ENCODE measurements at places on chromosomes 13 and 19.
A peak's percentile ranks its signal among the peaks of the same experiment; 100 is the strongest.

DNA sequence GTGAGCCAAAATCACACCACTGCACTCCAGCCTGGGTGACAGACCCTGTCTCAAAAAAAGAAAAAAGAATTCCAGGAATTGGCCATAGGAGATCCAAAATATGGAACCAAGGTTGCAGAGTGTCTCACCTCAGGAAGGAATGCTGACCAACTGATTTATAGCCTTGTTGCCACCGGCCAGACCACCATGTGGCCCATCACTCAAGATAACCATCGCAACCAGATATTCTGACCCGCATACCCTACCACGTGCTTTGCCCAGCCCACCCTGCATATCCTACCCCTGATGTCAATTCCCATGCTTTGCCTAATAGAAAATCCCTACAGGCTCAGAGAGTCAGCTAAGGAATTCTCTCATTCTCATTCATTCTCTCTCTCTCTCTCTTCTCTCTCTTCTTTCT, 95.1 kb upstream of the DOCK9 start:
- no peak for DNase-seq

- no peak for DNase-seq
These were observed 8.7 kb upstream of the ZNF444 start for GRCh38 chr19:56132316-56132822.

GRCh38 chr19:24051516-24051915, 35.5 kb upstream of the ZNF254 start:
- no peak for DNase-seq

GRCh38 chr19:3516675-3517207, 10.6 kb downstream of the FZR1 start:
- DNase-seq: peak; percentile 19

GRCh38 chr19:40424637-40425449, 949 bp downstream of the SERTAD1 start:
- peak; percentile 24 for DNase-seq

GRCh38 chr13:76942363-76942762, 5.9 kb upstream of the ACOD1 start:
- DNase-seq: no peak

DNA sequence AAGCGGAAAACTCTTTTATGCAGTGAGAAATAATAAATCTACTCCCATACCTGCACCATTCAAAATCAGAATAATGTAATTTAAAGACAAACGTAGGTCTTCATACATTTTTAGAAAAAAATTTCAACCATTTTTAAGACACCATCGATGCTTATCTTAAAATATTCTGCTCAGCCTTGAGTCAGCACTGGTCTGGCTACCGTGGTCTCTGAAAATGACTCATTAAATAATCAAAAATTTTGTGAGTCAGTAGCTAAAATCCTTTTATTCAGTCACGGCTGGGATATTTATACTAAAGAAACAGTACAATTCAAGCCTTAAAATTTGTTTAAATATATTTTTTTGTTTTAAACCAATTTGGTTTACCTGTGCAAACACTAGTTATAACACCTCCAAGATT, 2862.8 kb upstream of the PCDH20 start:
- no peak for DNase-seq

DNA sequence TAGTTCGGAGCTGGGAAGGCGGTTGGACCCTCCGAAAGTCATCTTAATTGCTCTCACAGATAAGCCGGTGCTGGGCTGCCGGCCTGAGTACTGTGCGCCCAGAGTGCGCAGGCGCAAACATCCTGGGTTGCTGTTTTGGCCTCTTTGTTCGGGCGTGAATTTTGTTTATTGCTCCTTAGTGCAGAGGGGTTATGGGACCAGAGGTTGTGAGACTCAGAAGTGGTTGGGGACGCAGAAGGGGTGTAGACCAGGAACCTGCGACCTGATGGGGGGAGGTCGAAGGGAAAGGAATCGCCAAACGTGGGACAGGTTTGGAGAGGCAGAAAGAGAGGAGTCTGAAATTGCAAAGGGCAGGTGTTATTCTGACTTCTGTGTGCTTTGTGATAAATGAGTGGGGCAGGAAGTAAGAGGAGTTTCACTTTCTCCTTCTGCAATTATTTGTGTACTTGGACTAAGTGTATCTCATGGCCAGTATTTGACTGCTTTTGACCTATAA, 607 bp upstream of the ZNF566 start:
- peak; percentile 95 for DNase-seq
